ENCODE measurements at places on chromosomes 2 and 18. TPM values are rescaled to one million over a fixed set of nuclear protein-coding genes. Genes with fewer than 3 reads are reported as not detected.

The FAM136A gene
- 31.1 TPM for total RNA-seq

The ALPI gene
- not detected for total RNA-seq

The DLGAP1 gene
- total RNA-seq: under 0.01 TPM

The CMPK2 gene
- total RNA-seq: 0.64 TPM

The RBM43 gene
- total RNA-seq: 1.7 TPM

The POTEC gene
- not detected for total RNA-seq

Data from dermis microvascular lymphatic vessel endothelial cell (primary cell).